ENCODE measurements at places on chromosomes 1 and 21. TPM values are rescaled to one million over a fixed set of nuclear protein-coding genes. Genes with fewer than 3 reads are reported as not detected.

DNA sequence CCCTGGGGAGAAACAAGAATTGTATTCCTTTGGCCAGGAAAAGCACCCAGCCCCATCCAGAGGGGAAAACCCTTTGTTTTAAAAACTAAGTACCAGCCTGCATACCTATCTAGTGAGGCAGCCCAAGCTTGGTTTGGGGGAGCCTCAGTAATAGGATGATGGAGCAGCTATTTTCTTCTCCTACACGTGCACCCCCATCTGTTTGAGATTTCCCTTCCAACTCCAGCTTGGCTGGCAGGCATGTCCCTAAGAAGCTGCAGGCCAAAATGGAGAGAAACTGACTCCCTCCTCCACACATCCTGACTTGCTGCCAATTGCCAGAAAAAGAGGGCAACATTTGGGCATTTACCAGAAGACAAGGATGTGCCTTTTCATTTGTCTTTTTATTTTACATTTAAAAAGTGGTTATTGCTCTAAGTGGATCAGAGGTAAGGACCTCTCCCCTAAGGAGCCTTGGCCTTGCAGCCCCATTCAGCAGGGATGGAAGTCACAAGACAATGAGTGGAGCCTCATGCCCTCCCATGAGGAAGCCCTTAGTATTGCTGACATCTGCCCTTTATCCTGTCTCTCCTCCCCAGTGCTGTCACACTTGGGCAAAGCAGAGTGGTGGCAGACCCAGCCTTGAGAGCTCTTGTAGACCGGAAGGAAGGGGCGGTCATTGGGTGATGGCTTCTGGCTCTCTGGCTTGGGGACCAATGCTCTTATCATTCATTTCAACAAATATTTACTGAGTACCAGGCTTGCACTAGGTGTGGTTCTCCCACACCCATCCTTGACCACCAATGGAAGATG is 8.6 kb downstream of the FNDC5 start:
- no peak for DNase-seq

DNA sequence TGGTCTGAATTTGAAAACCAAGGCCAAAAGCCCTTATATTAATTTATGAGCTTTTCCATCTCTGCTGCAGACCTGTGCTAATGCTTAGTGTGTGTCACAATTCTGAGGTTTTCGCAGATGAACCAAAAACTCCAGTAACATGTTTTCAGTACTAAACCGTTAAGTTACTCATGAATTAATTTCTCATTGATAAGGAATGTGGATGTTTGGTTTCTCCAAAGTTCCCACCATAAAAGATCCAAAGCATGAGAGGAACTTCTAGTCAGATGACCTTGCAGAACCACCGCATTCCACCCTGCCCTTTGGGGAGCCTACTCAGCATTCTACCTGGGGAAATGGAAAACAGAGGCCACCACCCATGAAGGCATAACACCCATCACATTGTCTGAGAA is 7.5 kb upstream of the LEPR start:
- no peak for DNase-seq

- DNase-seq = no peak
These were observed 395.5 kb downstream of the SMYD3 start for GRCh38 chr1:246111570-246111969.

DNA sequence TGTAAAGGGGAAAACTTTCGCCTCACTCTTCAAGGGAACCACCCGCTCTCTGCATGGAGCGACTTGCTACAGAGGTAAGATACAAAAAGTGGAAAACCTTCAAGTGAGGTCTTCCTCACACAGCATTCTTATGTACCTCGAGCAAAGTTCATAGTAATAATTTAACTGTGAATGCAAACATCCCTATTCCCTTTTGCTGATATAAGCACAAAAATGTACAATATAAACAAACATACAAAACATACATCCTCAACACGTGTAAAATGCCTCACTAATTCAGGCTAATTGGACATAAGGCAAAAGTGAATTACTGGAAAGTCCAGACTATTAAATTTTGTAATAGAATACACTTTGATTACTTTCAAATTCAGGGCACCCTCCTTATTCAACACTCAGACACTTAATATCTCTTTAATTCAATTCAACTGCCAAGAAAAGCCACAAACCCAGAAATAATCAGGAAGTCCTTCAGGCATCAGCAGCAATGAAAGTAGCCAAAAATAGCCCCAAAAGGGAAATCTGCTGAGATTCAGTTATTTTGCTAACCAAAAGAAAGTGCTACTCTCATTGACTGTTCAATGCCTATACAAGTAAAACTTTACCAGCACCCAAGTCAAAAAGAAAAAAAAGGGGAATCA is 15.2 kb upstream of the LMX1A start:
- no peak for DNase-seq

DNA sequence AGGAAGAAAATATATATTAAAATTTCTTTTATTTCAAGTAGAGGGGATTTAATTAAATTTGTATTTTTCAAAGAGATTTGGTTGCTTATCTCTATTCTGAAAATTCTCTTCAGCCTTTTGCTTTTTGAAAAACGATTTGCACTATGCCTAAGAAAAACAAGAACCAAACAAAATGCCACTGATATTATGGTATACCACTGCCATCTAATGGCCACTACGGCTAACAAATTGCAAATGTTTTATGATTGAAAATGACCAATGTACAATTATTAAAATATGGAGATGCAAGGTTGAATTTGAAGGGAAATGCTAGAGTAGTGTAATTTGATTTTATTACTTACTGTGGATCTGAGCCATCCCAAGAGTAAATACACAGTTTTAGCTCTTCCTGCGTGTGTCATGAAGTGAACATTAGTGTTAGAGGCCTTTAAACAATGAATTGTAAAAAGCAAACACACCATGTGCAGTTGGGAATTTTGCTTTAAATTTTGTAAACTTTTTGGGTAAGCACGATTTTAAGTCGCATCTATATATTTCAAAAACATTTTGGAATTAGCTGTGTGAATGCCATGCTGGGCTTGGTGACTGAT is 137.4 kb upstream of the USP25 start:
- no peak for DNase-seq

Gene OR6N1
- not detected for total RNA-seq

Gene S100A9
- total RNA-seq = 111 TPM

- DNase-seq = no peak
These were observed 58.7 kb downstream of the IGSF21 start for GRCh38 chr1:18166341-18166740.

GRCh38 chr21:40299451-40299850 is 432.2 kb downstream of the PCP4 start:
- no peak for DNase-seq

DNA sequence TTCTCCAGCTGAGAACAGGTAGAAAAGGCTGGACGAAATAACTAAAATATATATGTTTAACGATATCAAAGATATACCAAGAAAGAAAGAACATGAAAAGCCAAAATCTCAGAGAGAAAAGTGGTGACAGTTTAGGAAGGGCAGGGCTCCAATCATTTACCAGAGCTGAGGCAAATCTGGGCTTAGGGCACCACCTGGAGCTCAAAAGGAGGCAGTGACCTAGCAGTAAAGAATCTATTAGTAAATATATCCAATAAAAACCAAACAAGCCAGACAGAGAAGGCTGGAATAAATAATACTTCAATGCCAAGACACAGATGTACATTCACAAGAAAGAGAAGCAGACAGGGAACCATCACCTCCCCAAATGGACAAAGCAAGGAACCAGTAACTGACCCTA is 43.5 kb downstream of the CHIA start:
- DNase-seq = no peak

- DNase-seq = no peak
These were observed 55.6 kb downstream of the UCK2 start for GRCh38 chr1:165883056-165883455.

DNA sequence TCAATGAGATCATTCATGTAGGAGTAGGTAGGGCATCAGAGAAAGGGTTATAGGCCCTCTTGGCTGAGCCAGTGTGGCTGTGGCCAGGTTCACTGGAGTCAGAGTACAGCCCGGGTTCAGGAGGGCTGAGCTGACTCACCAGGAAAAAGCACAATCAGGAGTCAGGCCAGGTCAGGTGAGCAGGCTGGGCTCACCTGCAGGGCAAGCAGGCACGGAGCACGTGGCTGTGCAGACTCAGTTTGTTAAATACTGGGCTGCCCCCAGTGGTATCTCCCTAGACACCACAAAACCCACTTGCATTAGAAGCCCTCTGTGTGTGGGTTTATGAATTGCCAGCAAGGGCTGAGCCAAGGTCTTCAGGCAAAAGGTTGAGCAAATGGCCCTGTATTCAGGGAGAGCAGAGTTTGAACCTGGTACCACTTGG is 122.1 kb upstream of the SERBP1 start:
- DNase-seq = no peak

- peak; percentile 61 for DNase-seq
These were observed 71.3 kb downstream of the ATP5PO start for GRCh38 chr21:33844104-33844889.

DNA sequence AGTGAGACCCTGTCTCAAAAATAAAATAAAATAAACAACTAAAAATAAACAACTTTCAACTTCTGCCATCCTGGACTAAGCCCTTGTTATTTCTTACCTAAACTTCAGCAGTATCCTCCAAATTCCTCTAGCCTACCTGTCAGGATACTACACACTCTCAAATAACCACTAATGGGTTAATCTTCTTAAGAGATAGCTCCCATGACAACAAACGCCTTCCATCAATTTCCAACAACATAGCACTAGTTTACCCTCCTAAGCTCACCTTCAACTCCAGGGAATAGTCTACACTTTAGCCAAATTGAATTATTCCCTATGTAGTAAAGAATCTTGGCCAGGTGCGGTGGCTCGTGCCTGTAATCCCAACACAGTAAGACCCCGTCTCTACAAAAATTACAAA is 11.3 kb downstream of the AUNIP start:
- DNase-seq = no peak

Gene TRAF5
- 1.5 TPM for total RNA-seq

Gene GOLT1A
- not detected for total RNA-seq

DNA sequence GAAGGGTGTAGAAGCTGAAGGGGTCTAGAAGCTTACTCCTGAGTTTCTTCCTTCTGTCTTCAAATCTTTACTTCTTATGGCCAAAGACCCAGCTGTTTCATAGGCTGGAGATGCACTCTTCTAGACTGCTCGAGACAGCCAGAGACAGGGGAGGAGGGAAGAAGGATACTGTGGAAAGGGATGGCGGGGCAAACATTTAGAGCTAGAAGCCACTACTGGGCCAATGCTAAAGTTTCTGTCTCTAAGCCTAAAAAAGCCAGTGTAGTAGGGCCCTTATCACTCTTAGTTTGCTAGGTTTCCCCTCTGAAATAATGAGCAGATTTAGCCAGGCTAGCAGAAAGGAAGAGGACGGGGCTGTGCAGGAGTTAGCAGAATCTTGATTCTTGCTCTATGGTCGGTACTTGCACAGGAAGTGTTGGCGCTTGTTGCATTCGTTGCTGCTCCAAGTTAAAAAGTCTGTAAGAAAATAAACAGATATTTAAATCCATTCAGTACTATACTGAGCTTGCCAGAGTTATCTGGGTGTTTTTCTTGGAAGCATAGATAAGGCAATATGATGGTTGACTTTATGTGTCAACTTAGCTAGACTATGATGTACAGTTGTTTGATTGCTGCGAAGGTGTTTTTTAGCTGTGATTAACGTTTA is 16.9 kb downstream of the REG4 start:
- no peak for DNase-seq

Gene SEC16B
- 1.3 TPM for total RNA-seq

DNA sequence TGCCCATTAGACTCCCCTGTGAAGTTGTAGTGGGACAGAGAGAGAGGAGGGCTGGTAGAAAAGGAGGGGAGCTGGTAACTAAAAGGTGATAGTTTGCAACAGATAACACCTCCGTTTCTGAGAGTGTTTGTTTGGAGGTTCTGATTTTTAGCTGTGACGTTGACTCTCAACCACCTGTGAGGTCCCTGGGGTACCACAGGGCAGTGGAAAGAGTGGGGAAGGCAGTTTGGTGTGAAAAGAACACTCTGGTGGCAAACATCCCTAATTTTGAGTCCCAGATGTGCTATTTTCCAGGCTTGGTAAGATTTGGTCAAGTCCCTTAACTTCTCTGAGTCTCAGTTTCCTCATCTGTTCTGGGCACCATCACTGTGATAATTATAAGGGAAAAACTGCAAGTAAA is 29.3 kb downstream of the RAB3B start:
- no peak for DNase-seq

GRCh38 chr1:51297401-51298321 is 32.7 kb downstream of the TTC39A start:
- DNase-seq = no peak

GRCh38 chr1:2821966-2822620 is 20.6 kb upstream of the TTC34 start:
- peak; percentile 70 for DNase-seq

Gene LINGO4
- total RNA-seq = 0.78 TPM

DNA sequence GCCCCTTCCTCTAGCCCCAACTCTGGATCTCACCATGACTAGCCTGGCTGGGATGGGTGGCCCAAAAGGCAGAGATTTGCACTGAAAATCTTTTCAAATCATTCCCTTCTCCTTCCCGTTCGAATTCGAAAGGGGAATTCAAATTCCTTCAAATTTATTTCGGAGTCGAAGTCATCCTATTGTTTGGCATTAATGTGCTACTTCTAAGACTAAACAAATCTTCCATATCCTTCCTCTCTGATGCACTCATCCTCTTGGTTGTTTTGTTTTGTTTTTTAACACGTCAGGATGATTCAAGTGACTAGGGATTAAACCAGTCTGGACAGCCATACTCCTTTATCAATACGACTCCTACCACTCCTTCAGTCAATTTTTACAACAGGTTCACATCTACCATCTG is 95.5 kb upstream of the SGIP1 start:
- no peak for DNase-seq

Gene SLC35E2B
- 20.4 TPM for total RNA-seq

DNA sequence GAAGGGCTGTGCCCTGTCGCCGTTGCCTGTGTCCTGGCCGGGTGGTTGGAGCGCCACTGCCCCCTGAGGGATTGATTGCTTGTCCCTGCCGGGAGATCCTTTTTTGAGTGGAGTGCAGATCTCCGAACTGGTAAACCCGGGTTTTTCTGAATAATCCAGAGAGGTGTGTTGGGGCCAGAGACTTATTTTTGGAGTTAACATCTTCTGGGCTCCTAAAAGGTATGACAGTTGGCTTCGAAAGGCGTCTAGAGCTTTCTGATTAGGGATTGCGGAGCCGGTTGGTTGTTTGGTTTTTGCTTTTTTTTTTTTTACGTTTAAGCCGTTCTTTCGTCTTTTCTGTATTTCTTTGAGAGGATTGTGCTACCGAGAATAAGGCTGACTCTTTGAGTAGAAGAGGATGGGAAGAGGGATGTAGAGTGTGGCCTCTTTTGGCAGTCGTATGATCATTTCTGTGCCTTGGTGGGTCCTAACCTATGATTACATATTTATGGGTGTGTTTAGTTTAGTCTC is 756 bp downstream of the RLF start:
- DNase-seq = no peak

GRCh38 chr1:171981303-171981702 is 140.0 kb downstream of the DNM3 start:
- no peak for DNase-seq

DNA sequence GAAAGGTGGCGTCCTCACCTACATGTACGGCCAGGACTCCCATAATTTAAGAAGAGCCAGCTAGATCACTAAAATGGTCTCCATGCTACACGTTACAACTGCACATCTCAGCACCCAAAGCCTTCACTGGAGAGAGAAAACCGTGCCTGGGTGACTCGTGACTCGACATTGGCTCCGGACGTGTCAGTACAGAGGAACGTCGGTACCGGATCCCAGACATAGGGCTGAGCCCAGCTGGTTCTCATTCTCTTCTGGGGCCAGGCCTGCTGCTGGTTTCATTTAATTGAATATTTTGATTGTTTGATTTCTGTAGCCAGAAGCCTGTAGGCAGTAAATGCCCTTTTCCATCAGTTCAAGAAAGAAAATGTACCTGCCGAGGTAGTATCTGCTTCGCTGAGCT is 93.1 kb downstream of the HHIPL2 start:
- no peak for DNase-seq

- DNase-seq = no peak
These were observed 152.8 kb downstream of the DISP1 start for GRCh38 chr1:222967466-222968240.

All from Right ventricle myocardium superior (tissue), 1 donor.